ENCODE measurements at places on chromosomes 7 and 10.

DNA sequence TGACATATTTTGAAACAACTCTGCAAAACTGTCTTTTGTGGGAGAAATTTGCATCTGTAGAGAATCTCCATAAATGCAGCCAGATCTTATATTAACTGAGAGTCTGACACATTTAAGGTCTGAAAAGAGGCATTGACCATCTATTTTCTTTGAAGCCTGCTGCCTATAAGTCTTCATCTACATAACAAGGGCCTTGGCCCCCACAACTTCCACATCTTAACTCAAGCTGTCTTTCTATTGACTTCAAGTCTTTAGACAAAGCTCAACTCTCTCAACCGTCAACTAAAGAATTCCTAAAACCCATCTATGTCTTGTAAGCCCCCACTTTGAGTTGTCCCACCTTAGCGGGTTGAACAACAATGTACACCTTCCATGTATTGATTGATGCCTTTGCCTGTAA lies 72.4 kb upstream of the ADCY1 start:
- no peak for DNase-seq

GRCh38 chr10:19426034-19426433 lies 377.4 kb downstream of the MALRD1 start:
- no peak for DNase-seq

DNA sequence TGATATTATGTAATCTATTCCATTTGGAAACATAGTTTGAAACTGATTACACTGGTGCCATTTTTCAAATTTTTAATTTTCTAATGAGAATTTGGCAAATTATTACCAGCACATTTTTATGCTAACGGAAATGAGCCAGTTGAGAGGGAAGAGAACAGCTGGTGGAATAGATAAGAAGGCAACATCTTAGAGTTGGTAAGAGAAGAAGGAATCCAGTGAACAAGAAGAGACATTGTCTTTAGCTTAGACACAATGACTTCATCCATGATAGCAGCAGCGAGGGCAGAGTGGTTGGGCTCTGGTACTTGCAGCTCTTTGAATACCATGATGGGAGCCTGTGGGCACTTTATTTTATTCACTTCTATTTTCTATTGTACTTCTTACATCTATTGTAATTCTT lies 89.6 kb downstream of the CHRM2 start:
- no peak for DNase-seq

GRCh38 chr10:92387289-92387940 lies 96.4 kb downstream of the MARCHF5 start:
- no peak for DNase-seq

DNA sequence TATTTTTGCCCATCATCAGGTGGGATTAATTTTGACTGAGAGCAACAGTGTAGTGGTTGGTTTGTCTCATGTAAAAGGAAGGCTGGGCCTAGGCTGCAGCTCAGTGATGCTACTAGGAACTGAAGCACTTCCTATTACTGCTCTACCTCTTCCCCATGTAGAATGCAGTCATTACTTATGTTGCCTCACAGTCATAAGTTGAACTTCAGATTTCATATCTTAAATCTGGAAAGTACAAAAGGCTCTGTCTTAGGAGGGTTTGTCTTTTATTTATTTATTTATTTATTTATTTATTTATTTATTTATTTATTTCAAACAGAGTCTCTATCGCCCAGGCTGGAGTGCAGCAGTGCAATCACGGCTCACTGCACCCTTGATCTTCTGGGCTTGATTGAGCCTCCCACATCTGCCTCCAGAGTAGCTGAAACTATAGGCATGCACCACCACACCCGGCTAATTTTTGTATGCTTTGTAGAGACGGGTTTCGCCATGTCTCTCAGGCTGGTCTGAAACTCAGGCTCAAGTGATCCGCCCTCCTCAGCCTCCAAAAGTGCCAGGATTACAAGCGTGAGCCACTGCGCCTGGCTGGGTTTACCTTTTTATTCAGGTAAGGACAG lies 721.7 kb upstream of the GALNT17 start:
- DNase-seq: no peak

- DNase-seq: no peak
Observed at GRCh38 chr7:136655414-136655813, 213.0 kb upstream of the CHRM2 start.

- no peak for DNase-seq
Observed at GRCh38 chr10:89707372-89707771, 6.0 kb downstream of the KIF20B start.

- no peak for DNase-seq
Observed at GRCh38 chr7:138359870-138360559, 100.0 kb upstream of the TRIM24 start.

DNA sequence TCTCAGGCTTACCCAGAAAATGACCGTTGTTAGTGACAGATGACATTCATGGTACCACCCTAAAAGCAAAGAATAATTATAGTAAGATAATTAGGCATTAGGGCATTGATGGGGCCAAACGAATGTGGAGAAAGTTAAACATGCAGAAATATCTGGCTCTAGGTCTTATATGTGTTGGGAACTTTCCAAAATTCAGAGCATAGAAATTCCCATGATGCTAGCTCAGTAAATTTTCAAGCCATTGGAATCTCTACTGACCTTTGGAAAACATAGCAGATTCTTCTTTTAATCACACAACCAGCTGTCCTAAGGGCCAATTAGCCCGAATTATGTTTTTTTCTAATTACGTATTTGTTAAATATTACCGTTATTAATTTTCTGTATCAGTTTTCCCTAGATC lies 136.1 kb downstream of the CREB5 start:
- no peak for DNase-seq

GRCh38 chr10:86715156-86715795 lies 41.1 kb upstream of the BMPR1A start:
- no peak for DNase-seq

DNA sequence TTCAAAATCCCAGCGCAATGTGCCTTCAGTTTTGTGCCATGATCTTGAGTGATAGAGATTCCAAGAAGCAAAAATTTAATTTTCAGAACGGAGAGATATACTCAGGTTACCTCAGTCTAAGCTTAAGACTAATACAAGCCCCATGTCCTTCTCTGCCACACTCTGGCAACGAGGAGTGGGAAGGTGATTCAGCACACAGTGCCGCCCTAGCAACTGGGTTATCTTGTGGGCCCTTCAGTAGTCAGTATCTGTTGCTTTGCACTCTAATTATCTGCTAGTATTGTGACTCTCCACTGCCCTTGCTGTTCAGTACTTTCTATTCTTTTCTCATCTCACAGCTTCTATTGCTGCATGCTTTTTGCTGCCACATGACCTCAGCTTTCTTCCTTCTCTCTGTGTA lies 39.2 kb upstream of the MKLN1 start:
- DNase-seq: no peak

- DNase-seq: peak; percentile 70
Observed at GRCh38 chr7:121081327-121081936, 92.9 kb downstream of the CPED1 start.

DNA sequence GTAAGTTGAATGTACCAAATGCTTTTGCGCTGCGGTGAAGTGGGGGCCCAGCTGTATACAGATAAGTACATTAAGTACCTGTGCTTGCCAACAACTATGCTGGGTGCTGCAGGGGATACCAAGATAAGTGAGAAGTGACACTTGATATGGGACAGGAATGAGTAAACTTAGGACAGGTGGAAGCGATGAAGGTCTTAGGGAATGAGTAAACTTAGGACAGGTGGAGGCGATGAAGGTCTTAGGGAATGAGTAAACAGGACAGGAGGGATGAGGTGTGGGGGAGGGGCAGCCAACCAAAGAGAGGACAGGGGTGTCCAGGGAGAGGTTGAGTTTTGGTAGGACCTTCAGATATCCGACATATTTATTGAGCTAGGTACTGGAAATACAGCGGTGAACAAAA lies 1.4 kb downstream of the MDH2 start:
- no peak for DNase-seq

DNA sequence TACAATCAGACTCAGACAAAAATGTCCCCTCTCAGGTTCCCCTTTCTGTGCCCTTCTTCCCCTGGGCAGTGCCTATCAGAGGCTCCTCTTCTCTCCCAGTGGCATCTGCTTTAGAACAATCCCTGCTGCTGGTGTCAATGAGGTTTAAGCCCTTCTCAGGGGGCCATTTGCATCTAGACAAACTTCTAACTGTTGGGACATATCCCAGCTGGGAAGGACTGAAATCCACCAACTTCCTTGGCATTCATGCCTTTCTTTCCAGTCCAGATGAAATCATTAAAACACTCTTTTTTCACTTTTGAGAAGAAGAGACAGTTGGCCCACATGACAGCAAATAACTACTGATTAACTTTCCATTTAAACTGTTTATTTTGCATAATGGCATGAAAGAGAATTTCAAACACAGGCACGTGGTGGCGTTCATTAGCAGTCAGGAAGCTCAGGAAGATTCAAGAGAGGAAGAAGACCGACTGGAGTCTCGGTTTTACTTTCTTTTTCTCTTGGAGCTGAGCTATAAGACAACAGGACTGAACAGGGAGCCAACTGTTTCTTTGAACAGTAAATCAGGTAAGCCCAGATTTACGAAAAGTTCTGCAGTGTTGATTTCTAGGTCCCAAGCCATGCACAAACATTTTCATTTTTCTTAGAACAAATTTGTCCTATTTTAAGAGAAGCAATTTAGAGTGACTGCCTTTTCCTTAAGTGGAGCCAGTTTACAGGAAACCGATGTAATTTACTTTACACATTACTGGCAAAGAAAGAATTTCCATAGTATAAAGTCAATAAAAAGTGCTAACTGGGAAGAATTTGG lies at the start of gene GIMAP2:
Gene GIMAP2, plus strand, starts transcription at position 488 of the 811 bp plus-strand sequence. CDS start 1,354 bp downstream, outside the sequence.
- peak; percentile 52 for DNase-seq

- DNase-seq: no peak
Observed at GRCh38 chr10:2885288-2886278, 181.8 kb upstream of the PFKP start.

GRCh38 chr10:85916994-85917573 lies 449.5 kb downstream of the GRID1 start:
- DNase-seq: no peak

GRCh38 chr10:113180401-113181154 lies 230.5 kb downstream of the TCF7L2 start:
- DNase-seq: no peak

GRCh38 chr10:73413108-73413527 lies 740 bp downstream of the ANXA7 start:
- no peak for DNase-seq

GRCh38 chr7:77910124-77910523 lies 111.6 kb downstream of the PHTF2 start:
- peak; percentile 25 for DNase-seq

DNA sequence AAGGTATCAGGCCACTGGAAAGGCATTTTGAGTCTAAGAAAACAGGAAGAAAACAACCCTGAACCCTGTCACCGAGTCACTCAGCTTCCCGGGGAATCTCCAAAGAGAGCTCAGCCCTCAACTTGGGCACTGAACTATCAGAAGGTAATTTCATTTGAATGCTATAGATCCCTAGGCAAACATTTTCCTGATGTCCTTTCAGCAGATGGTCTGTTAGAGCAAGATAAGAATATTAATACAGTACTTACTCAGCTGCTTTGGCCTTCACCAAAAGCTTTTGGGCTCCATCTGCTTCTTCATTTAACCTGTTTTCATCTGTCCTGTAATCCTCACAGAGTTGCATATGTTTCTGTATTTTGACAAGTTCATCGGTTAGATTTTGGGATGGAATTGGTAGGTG lies 34.2 kb upstream of the LAMB1 start:
- no peak for DNase-seq

DNA sequence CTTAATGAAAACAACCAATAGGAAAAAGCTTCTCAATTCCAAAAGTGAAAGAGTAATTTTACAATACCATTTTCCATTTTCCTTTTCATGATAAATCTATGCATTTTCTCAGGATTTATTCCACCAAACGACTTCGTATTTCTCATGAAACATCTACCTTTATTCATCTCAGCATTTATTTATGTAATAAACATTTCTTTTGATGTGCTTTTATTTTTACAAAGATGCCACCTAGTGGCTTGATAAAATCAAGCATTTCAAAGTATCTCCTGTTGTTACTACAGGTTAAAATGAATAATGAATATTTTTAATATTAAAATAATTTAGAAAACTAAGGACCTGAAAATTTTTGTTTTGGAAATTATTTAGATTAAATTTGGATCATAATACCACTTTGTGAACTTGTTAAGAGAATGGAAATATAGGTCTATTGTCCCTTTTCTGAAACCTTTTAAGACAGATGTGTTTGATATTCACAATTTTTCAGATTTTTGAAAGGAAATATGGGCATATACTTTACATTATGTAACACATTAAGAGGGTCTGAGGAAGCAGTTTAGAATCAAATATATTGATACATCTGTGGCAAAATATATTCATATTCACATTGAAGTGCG lies 2.7 kb upstream of the IQUB start:
- DNase-seq: no peak

DNA sequence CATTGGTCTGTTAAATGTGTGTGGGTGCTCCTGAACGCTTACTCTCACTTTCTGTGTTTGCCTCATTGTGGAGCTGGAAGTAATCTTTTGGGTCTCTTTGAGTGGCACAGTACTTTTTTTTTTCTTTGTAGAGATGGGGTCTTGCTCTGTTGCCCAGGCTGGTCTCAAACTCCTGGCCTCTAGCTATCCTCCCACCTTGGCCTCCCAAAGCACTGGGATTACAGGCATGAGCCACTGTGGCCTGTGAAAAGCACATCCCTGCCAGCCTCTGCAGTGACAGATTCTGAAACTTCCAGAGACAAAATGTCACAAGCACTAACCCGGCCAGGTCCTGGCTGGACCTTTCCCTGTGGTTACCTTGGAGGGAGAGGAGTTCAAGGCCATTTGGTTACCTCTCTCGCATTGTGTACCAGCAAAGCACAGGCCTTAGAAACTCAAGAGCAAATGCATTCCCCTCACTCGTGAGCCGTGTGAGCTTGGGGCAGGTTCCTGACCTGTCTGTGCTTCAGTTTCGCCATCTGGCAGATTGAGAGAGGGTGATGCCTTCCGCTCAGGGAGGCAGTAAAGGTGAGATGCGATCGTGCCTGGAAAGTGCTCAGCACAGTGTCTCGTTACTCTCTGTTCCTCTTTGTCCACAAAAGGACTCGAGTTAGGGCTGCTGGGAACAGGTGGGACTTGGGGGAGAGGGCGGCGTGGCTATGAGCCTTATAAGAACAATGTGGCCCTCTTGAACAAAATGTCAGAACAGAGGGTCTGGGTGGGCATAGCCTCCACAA lies 72.6 kb upstream of the SEPHS1 start:
- no peak for DNase-seq
